ENCODE measurements at places on chromosomes 5 and 9. TPM values are rescaled to one million over a fixed set of nuclear protein-coding genes. Genes with fewer than 3 reads are reported as not detected.

DDX4 gene
- 0.31 TPM for total RNA-seq

NEURL1B gene
- total RNA-seq: 26.6 TPM

PSIP1 gene
- total RNA-seq: 187 TPM

PCDHGA8 gene
- total RNA-seq: 30.0 TPM

OMD gene
- total RNA-seq: not detected

POLR1E gene
- 36.3 TPM for total RNA-seq

KCNN2 gene
- 19.1 TPM for total RNA-seq

C9 gene
- total RNA-seq: not detected

Measured in parietal lobe (tissue), 2 donors.